ENCODE measurements at places on chromosomes 12 and 14. TPM values are rescaled to one million over a fixed set of nuclear protein-coding genes. Genes with fewer than 3 reads are reported as not detected.

DNA sequence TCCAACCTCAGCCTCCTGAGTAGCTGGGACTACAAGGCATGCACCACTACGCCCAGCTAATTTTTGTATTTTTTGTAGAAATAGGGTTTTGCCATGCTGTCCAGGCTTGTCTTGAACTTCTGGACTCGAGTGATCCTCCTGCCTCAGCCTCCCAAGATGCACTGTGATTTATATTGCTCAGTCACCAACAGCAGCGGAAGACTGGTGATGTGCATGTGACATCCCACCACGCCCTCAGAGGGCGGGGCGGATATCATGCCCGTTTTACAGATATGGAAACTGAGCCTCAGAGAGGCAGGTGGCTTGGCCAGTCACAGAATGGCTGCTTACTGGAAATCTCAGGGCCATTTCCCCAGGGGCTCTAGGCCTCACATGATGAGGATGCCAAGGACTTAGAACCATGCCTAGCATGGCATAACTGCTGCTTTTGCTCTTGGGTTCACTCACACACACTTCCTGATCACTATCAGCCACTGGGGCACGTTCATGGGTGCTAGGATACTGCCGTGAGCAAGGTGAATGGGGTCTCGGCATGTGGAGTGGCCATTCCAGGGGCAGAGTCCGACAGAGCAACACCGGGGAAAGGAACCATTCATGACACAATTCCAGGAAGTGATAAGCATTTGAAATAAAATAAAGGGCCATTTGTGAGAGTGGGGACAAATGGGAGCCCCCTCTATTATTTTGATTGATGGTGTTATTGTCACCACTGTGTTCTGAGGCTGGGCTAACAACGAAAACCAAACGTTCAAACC is 31.9 kb downstream of the RBM19 start:
- DNase-seq: no peak

Gene BDKRB1
- total RNA-seq: not detected

Gene WNT1
- not detected for total RNA-seq

Gene ZFHX2
- total RNA-seq: 2.3 TPM

DNA sequence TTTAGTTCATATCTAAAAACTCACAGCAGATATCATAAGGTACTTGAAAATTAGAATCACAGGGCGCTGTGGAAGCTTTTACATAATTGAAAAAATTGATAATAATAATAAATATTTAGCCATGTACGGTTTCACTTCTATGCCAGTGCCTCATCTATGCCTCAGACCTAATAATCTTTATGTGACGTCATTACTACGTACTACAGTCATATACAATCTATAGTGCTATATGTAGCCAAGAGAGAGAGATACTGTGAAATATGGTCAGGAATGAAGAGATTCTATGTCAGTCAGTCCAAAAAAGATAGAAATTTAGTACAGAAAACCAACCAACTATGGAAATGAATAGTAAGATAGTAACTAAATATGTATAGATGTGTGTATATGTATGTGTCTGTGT is 1010.5 kb downstream of the NRXN3 start:
- no peak for DNase-seq

DNA sequence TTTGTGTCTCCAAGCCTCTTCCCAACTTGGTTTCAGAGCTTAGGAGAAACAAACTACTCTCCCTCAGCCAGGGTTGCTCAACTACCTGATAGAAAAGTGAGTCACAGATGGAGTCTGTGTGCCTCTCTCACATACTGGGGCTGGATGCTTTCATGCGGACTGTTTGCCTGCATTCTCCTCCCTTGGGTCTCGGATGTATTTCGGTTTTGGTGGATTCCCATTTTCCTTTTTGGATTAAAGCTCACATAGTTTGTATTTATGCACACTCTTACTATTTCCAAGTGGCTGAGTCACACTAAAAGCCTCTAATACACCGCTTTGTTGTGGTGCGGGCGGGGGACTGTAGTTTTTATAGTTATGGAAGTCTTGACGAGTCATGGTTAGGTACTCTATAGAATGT is 505.4 kb downstream of the LRFN5 start:
- DNase-seq: no peak

DNA sequence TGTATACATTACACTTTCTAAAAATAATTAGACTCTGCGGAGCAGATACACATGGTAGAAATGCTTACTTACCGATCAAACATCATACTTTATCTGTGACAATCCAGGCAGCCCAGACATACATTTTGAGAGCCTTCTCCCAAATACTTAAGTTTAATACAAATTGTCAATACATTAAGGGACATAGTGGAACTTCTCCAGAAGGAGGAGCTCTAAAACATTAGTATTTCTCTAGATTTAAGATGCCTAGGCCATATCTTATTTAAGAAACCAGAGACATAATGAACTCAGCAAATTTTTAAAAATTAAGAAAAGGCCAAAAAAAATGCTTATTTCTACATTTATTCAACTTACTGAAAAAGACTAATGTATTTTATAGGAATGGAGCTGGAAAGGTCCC is 16.1 kb downstream of the ACSM4 start:
- no peak for DNase-seq

DNA sequence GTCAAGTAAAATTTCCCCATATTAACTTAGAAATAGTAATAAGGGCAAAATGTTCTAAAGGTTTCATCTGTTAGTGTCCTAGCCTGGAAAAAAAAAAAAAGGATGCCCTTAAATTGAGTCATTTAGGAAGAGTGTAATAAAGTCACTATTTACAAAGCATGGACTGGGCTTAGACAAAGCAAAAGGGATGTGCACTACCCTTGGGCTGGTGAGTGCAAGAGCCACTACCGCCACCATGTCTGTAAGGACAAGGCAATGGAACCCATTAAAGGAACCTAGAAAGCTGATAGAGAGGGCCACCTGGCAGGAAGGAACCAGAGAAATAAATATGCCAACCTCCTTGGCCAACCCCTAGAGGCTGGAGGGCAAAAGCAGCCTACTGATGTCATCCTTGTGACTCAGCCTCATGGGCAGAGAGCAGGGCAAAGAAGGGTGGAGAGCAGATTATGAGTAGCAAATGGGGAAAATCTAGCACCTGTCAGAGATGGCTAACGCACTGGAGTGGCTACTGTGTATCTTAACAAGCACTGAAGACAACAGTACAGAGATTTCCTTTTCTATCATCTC is 59.5 kb upstream of the FUT8 start:
- no peak for DNase-seq

Gene OASL
- total RNA-seq: 0.34 TPM

DNA sequence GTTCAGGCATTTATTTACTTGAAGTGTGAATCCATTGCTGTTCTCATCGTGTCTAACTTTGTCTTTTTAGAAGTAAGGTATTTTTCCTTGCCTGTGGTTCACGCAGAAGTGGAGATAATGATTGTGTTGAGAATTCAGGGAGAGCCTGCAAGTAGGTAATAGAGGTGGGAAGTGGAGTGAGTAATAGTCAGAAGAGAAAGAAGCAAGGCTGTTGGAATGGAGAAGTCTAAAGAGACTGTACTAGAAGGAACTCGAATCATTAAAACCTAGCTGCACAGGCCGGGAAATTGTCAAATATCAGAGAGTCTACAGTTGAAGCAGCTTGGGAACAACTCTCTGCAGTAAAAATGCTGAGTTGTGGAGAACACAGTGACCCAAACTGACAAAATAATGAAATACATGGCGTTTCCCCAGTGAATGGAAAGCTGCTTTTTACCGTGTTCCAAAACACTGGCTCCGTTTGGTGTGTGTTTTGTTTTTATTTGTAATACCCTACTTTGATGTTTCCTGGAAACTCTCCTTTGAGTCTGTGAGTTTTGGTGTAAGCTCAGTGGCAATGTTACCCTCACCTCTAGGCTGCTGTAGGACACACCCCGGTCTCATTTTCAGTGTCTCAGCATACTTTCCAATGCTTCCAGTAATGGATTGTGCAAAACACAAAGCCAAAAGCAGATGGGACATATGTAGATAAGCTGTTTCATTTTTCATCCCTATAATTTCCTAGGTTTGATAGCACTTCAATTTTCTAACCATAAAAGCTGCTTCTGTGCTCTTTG is 146.6 kb downstream of the CRADD start:
- no peak for DNase-seq

Gene HCAR2
- total RNA-seq: not detected

DNA sequence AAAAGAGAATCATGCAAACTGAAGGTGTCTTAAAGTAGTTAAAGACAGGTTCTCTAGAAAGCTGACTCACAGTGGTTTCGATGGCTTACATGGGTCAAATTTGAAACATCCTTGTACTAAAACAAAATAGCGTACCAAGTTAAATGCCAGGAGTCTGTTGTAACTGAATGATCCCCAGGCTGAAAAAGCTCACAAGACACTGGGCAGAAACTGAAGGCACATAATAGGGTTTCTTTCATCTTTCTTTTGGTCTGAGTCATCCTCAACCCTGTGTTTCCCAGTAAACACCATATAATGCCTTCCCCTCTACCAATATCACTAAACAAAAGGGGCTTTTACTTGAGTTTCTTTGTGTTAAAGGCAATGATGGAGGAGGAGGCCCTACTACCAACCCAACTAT is 12.8 kb downstream of the ZFYVE1 start:
- DNase-seq: no peak

- no peak for DNase-seq
These were observed 19.4 kb downstream of the TMEM116 start for GRCh38 chr12:111993292-111994150.

DNA sequence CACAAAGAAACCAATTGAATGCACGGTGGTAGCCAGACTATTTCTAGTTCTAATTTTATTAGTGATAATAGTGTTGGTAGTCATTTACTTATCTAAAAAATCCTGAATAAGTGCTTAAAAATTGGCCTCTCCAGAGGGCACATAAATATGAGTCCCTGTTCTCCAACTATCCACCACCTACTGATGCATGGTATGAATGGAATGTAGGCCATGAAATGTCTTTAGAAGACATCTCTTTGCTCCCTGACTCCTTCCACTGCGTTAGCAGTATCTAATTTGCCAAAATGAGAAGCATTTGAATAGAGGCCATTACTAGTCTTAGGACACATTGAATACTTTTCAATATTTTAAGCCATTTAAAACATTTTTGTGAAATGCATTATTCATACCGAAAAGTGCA is 261.7 kb downstream of the LRFN5 start:
- no peak for DNase-seq

DNA sequence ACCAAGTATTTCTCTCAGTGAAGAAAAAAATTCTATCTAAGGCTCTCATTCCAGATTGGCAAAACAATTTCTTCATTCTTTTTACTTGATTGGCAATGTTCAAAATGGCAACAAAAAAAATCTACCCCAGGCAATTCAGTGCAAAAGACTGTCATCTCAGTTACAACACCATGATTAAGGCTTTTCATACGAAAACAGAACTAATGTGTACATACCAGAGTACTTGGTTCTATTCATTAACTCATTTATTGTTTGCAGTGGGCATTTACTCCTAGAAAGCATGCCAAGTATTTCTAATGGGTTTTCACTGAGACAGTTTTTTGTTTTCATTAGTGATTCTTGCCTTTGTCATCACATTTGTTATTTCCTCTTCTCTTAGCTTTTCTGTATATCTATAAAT is 33.0 kb downstream of the DBX2 start:
- no peak for DNase-seq

DNA sequence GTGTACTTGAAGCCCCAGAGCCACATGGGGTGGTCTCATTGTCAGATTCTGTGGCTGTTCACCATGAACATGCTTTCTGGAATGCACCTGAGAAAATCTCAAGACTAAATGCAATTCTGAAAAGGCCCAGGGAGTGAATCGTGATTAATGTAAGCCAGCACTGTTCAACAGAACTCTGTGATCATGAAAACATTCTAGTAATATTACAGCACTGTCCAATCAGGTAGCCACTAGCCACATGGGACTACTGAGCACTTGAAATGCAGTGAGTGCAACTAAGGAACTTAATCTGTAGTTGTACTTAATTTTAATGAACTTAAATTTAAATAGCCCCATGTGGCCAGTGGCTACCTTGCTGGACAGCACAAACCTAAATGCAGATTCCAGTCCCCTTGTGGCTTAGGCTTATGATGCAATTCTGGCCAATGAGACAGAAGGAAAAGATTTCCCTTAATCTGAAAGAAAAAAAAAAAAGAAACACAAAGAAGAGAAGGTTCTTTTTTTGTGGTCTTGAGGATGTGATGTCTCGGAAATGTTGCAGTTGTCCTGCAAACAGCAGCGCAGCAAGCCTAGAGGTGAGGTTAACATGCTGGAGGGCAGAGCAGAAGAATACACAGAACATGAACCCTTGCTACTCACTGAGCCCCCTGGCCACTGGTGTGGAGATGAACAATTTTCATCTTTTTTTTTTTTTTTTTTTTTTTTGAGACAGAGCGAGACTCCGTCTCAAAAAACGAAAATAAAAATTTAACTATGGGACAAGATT is 48.2 kb downstream of the SPPL3 start:
- no peak for DNase-seq

DNA sequence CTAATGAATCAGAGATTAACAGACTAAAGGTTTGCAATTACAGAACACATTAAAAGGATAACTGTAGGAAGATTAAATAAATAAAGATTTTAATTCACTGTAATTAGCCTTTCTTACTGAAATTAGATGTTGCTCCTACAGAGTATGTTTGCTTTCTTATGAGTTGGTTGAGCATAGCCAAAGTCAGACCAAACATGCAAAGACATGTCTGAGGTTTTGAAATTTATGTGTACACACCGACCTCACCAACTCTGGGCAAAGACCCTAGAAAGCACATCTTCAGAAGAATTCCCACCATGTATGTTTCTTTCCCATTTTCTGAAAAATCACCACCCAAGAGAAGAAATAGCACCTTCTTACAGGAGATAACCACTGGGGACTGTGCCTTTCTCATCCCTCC is 159.2 kb downstream of the PAX9 start:
- DNase-seq: no peak

Measured in ovary (tissue), 10 donors.